ENCODE measurements at places on chromosomes 5 and 9.

GRCh38 chr5:137696481-137696880, 39.4 kb downstream of the KLHL3 start:
- no peak for DNase-seq

GRCh38 chr5:135915466-135916001, 19.9 kb upstream of the IL9 start:
- no peak for DNase-seq

- no peak for DNase-seq
Measured at GRCh38 chr9:114856215-114856941, 50.5 kb upstream of the TNFSF15 start.

DNA sequence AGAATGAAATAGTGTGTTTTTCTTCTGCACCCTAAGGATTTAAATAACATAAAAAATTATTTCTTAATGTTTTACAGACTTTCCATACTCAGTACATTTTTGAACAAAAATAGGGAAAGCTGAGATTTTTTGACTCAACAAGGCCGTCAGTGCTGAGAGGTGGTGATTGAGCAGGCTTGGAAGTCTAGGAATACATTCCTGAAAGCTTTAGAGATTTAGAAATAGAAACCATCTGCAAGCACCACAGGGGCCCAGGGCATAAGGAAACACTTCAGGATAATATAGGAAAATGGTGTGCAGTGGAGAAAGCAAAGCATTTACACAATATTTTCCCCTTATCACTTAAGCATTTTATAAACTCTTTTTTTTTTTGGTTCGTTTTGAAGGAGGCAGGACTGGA, 5.2 kb downstream of the BASP1 start:
- DNase-seq: no peak

GRCh38 chr9:32401488-32401887, 17.0 kb downstream of the ACO1 start:
- no peak for DNase-seq

DNA sequence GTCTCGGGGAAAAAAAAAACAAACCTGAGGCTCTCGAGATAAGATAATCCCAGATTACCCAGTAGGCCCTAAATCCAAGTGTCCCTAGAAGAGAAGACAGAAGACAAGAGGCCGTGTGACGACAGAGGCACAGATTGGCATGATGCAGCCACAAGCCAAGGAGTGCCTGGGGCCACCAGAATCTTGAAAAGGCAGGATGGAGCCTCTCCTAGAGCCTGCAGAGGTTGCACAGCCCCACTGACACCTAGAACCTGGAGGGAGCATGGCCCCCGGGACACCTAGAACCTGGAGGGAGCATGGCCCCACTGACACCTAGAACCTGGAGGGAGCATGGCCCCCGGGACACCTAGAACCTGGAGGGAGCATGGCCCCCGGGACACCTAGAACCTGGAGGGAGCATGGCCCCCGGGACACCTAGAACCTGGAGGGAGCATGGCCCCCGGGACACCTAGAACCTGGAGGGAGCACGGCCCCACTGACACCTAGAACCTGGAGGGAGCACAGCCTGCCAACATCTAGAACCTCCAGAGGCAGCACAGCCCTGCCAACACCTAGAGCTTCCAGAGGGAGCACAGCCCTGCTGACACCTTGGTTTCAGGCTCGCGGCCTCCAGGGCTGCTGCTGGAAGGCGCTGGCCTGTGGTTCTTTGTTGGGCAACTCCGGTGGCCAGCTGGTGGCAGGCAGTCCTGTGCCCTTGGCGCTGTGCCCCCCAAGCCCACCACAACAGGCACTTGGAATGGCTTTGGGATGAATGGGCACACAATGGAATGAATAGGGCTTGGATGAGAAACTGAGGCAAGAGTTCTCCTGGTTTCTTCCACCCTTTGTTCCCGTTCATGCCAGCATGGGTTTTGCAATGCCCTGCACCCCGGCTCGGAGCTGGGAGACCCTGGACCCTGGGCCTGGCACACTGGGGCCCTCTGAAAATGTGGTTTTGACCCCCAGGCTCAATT, 39.2 kb downstream of the VAV2 start:
- DNase-seq: no peak

DNA sequence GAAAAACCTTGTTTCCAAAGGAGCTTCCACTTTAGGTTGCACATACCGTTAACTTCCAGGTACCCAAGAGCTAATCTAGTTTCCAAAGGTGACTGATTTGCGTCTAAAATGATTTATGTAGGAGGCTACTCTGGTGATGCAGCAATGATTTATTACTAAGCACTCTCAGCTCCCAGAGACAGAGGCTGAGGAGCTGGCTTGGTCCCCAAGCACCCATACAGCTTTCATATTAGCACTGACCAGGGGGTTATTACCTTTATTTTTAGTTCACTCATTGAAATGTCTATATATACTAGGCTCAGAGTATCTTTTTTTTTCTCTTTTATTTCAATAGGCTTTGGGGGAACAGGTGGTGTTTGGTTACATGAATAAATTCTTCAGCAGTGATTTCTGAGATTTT, 91.2 kb upstream of the EQTN start:
- no peak for DNase-seq

GRCh38 chr5:6659941-6660684, 26.9 kb downstream of the SRD5A1 start:
- no peak for DNase-seq

- DNase-seq: no peak
Measured at GRCh38 chr5:63935103-63935502, 27.1 kb downstream of the HTR1A start.
